ENCODE measurements at places on chromosomes 4 and X.

- no peak for DNase-seq
These were observed 12.5 kb upstream of the RAB28 start for GRCh38 chr4:13496605-13497004.

DNA sequence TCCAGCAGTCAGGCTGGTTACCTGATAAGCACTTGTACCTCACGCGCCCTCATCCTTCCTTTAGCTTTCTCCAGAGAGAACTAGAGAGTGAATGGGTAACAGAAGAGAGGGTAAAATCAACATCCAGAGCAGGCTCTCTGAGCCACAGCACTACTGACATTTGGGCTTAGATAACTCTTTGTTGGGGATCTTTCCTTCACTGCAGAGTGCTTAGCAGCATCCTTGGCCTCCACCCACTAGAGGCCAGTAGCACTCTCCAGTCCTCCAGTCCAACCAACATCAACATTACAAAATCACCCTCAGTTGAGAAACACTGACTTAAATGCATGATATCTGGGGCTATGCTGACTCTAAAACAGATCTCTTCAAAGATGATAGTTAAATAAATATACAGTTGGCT, 220.7 kb downstream of the TACR3 start:
- DNase-seq = no peak

GRCh38 chr4:153161226-153161963, 42.8 kb upstream of the TRIM2 start:
- no peak for DNase-seq

- DNase-seq = no peak
These were observed 624.2 kb downstream of the GLUD2 start for GRCh38 chrX:121671649-121672048.

DNA sequence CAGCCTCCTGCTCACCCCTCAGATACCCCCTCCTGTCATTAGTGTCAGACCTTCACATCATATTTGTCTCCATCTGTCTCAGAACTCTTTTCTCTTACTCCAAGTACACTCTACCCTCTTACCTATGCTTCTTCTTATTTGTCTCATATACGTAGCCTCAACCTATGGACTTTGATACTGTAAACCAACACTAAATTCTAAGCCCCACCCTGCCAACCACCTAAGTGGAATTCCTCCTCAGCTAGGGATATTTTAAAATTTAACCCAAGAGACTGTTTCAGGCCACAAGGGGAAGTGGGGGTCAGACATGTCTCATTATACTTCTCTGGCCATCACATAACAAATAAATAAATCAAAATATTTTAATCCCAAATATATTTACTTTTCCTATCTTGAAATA, 778.1 kb upstream of the GRID2 start:
- DNase-seq = no peak

- DNase-seq = no peak
These were observed 399.3 kb downstream of the FAT4 start for GRCh38 chr4:125714049-125714448.

GRCh38 chr4:99201690-99202089, 17.4 kb downstream of the ADH6 start:
- DNase-seq = no peak

DNA sequence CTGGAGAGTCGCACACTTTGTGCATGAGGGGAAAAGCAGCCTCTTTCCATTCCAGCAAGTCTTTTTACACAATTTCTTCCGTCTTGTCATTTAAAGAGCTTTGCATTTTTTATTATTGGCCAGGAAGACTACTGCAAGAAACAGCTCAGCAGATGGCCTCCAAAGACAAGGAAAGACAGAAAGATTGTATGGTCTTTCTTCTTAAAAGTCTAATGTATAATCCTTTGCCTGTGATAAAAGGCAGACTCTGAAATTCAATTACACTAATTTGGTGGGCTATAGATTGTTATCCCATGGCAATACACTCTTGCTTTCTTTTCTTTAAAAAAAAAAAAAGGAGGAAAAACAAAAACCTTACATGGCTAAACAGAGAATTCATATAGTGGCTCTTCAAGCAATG, 5.9 kb downstream of the CAPN6 start:
- no peak for DNase-seq

GRCh38 chr4:137432446-137433311, 99.6 kb downstream of the PCDH18 start:
- no peak for DNase-seq

DNA sequence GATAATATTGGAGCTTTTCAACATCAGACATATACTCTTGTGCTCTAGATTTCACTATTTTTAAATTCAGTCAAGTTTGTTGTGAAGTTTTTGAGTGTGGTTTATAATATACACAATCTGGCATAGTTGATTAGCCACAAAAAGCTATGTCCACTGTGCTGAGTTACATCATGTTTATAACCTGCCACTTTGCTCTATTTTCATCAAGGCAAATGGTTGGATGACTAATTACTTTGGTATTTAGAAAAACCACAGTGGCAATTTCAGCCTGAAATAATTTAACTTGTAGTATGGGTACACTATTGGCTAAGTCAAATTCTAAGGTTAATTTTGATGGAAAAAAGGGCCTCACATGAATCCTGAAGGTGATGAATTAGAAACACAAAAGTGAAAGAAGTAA, 262.6 kb downstream of the C4orf33 start:
- no peak for DNase-seq

DNA sequence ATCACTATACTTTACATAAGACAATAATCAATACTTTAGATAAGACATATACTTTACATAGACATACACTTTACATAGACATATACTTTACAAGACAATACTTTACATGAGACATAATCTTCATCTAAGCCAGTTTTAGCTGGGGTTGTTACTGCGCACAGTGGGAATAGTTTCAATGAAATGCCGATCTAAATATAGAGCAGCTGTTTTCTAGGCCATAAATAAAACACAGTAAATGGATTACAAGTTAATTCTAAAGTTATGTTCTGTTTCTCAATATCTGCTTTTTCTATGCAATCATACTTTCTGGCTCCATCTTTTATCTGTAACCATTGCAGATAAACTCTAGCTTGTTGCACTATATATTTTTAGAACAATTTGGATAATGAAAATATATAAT, 1470.6 kb upstream of the PABPC4L start:
- DNase-seq = no peak

DNA sequence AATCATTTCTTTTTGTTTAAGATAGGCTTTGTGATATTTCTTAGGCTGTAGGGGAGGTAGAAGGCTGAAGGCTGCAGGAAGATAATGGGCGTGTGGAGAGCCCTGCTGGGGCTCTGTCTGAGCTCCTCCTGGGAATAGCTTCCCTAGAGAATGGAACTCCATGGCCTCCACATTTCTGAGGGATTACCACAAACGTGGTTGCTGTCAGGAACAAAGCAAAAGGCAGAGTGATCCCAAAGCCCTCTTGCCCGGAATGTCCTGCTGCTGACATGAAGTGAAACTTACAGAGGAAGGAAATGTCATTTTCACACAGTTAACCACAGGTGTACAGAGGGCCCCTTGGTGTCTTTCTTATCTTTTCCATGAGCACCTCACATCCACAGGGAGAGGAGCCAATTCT, 89.3 kb downstream of the DDIT4L start:
- no peak for DNase-seq

DNA sequence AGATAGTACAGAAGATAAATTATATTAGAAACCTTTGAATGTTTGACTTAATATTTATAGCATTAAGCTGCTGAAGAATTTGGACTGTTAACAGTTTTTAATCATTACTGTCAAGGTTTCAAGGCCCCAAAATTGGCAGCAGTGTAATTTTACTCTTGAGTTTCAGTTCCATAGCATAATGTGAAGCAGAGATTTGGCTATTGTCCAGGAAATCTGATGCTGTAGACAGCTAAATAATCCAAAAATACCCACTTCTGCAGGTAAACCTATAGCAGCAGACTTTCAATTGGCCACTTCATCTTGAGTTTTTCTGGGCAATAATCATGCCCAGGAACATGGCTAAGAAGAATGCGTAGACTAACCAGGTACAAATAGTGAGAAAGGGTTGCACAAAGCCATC, 85.0 kb downstream of the RCHY1 start:
- no peak for DNase-seq

- no peak for DNase-seq
These were observed 194.4 kb downstream of the COX18 start for GRCh38 chr4:72875138-72875537.

DNA sequence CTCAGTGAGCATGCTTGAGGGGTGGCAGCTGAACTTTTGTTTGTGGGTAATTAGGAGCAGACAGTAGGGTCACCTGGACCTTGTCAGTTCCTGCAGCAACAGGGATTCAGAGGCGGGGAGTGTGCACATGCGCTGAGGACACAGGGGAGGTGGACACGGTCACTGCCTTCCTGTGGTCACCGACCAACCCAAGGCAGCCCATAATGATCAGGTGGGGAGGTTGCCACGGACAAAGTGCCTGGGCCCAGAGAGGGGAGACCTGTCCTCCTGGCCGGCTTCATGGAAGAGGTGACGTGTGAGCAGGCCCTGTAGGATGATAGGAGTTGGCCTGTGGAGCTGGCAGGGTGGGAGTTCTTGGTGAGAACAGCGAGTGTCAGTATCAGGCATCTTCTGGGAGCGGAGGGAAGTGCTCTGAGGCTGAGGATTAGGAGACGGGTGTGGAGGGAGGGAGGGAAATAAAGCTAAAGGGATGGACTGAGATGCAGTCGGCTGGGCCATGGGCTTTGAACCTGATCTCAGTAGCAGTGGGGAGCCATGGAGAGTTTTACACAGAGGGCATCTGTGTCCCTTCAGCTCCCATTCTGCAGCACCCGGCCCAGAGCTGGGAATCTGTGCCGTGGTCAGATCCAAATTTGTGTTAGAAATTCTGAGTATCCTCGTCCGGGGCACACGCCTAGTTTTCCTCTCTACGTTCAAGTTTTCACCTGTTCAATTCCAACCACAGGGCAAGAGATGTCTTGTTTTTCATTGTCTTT, 100.0 kb downstream of the PSAPL1 start:
- DNase-seq = no peak

DNA sequence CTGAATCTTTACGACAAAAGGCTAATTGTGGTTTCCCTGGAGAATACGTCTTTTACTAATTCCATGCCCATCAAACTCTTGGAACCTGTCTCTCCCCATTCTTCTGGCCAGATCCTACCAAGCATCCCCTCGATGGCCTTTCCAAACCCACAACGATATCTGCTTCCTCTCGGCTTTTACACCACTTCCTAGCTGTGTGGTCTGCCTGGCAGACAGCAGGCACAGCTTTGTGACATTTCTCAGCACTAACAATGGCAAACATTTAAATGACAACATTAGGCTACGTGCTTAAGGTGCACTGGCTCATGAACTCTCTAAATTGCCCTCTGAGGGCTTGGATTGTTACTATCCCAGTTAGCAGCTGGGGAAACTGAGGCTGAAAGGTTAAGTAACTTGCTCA, 141.0 kb downstream of the NSUN7 start:
- no peak for DNase-seq

GRCh38 chr4:107877361-107877760, 52.6 kb downstream of the SGMS2 start:
- no peak for DNase-seq

GRCh38 chr4:89724716-89725115, 112.2 kb downstream of the SNCA start:
- no peak for DNase-seq

- DNase-seq = no peak
These were observed 191.0 kb downstream of the SCFD2 start for GRCh38 chr4:53174823-53175222.

DNA sequence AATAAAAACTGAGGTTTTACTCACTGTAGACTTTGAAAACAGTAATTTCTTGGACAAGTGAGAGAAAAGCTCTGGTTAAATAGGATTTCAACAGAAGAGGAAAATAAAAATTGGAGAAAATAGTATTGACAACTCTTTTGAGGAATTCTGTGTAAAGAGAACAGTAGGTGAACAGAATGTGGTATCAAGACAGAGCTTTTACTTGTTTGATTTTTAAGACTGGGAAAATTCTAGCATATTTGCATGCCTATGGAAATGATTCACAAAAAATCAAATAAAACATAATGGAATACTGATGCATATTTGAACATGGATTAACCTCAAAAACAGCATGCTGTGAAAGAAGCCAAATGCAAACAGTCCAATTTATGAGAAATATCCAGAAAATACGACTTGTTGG, 504.6 kb downstream of the KCTD8 start:
- DNase-seq = no peak

DNA sequence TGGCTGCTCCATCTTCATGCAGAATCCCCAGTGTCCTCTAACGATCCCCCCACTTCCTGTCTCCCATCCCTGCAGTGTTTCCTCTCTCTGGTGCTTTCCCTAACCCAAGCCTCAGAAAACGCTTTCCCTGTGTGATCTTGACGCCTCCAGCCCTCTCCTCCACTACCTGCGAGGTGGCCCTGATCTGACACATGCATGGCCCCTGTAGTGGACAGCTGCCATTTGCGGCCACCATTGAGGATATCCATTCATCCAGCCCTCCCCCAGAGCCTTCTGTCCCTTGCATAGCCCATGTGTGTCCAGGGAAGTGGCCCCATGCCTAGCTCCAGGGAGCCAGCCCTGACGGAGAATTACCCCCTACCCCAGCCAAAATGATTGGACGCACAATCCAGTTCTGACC, 3.1 kb downstream of the UBL4A start:
- DNase-seq = no peak

DNA sequence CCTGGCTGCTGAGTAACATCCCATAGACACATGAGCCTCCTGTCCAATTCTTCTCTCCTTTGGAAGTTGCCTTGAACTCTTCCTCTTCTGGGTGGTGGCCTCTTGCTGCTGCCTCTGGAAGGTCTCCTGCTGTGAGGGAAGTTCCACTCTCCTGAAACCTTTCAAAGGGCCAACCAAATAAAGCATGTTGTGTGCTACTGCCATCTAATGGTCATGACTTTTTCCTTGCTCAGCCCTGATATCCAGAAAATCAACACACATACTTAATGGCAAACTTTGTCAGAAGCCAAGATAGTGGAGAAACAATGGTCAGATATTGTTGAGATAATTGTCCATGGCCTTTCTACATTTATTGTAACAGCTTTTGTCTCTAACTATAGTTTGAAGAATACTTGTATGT, 19.1 kb upstream of the ZXDA start:
- DNase-seq = no peak

DNA sequence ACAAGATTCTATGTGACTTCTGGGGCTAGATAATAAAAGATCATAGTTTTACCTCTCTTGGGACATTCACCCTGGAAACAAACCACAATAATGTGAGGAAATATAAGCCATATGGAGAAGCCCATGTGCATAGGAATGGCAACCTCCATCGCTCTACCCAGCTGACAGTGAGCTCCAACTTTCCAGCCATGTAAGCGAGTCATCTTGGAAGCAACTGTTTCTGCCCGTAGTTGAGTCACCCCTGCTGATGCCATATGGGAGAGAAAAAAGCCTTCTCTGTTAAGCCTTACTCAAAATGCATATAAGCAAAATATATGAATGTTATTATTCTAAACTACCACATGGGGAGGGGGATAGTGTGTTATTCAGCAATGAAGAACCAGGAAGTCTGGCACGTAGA, 31.4 kb upstream of the RELL1 start:
- DNase-seq = no peak
